ENCODE measurements at places on chromosomes 13 and 19. TPM values are rescaled to one million over a fixed set of nuclear protein-coding genes. Genes with fewer than 3 reads are reported as not detected.

- no peak for ATAC-seq
These were observed 16.4 kb upstream of the PRR19 start for GRCh38 chr19:42285541-42285941.

DNA sequence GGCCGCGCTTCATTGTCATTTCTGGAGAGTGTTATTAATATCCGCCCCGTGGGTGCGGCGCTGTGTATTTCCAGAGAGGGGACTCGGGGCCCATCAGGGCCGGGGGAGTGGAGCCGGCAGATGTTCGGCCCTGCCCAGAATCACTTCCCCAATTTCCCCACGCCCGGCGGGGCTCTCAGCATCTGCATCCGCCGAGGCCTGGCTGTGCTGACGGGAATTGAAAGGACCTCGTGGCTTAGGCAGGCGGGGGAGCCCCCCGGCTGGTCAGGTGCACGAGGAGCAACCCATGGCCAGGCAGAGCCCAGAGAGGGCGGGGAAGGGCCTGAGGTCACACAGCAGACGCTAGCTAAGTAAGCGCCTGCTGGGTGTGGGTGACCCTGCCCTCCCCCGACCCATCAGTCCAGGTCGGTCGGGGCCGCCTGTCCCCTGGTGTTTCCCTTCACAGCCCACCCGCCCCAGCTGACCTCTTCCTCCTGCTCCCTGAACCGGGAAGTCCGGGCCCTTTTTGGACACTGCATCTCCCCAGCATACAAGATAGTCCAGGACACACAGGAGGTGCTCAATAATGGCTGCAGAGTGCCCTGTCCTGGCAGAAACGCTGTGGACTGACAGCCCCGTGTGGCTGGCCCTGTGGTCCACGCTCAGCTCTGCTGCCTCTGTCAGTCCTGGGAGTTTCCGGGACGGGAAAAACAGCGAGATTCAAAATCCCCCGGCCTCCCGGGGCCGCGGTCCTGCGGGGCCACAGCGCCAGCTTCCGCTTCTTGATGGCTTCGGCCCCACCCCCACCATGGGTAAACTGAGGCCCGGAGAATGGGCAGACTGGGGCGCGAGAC lies 22.1 kb downstream of the ARID3A start:
- no peak for ATAC-seq

- ATAC-seq: peak; percentile 27
These were observed 622 bp upstream of the FXYD5 start for GRCh38 chr19:35153701-35154524.

DNA sequence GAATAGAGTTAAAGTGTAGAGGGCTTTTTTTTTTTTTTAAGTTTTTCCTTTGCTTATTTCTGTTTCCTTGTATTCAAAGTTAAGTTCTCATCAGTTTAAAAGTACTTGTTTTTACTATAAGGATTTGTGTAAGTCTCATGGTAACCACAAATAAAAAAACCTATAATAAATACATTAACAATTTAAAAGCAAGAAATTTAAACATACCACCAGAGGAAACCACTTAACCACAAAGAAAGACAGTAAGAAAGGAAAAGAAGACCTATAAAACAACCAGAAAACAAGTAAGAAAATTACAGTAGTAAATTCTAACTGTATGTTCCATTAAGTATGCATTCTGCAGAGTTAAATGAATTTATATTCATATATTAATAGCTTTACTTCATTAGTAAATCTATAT lies 999.1 kb upstream of the ATXN8OS start:
- ATAC-seq: no peak

DNA sequence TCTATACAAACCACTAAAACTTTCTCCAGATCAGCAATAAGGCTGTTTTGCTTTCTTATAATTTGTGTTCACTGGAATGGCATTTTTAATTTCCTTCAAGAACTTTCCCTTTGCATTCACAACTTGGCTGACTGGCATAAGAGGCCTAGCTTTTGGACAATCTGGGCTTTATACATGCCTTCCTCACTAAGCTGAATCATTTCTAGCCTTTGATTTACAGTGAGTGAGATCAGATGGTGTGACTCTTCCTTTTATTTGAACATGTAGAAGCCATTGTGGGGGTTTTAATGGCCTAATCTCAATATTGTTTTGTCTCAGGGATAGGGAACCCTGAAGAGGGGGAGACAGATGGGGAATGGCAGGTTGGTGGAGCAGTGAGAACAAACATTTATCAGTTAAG lies 82.7 kb downstream of the FOXO1 start:
- peak; percentile 8 for ATAC-seq

GRCh38 chr13:95620030-95620824 lies 24.3 kb downstream of the DZIP1 start:
- ATAC-seq: peak; percentile 73

- peak; percentile 51 for ATAC-seq
These were observed 6.4 kb upstream of the KLK6 start for GRCh38 chr19:50975766-50976165.

GRCh38 chr13:59744747-59745391 lies 418.9 kb downstream of the DIAPH3 start:
- ATAC-seq: peak; percentile 31

Gene SPART
- 37.0 TPM for total RNA-seq

Gene C19orf33
- 2.4 TPM for total RNA-seq

Gene POGLUT2
- total RNA-seq: 10.3 TPM

Gene LYPD3
- total RNA-seq: 4.6 TPM
